ENCODE measurements at places on chromosomes 7 and 10.

GRCh38 chr7:101996131-101996691, 178.8 kb downstream of the CUX1 start:
- DNase-seq: no peak

- DNase-seq: peak; percentile 44
These were observed 50.6 kb upstream of the AGBL3 start for GRCh38 chr7:134935701-134936100.

DNA sequence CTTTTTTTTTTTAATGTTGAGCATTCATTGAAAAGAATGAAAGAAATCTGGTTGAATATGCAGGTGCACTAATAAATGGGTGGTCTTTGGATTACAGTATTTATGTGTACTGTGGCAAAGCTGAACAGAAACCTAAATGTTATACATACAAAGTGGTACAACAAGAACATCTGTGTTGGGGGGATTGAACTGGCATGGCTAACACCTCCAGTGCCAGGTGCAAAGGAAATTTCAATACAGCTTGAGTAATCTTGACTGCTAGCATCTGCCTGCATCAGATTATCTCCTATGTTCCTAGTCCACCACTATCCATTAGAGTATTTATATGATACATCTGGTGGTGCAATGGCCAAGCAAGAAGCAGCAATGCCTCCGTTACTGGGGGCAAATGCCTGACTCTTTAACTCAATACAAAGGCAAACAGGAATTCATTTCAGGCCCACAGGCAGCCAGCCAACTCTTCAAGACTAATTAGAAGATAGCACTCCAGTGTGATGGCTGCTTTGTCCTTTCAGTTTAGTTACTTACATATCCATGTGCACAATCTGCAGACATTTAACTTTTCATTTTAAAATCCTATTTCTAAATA, 220.5 kb upstream of the ETV1 start:
- no peak for DNase-seq

GRCh38 chr7:14242175-14242574, 252.7 kb upstream of the ETV1 start:
- no peak for DNase-seq

- no peak for DNase-seq
These were observed 19.1 kb downstream of the DPYSL4 start for GRCh38 chr10:132205650-132206376.

DNA sequence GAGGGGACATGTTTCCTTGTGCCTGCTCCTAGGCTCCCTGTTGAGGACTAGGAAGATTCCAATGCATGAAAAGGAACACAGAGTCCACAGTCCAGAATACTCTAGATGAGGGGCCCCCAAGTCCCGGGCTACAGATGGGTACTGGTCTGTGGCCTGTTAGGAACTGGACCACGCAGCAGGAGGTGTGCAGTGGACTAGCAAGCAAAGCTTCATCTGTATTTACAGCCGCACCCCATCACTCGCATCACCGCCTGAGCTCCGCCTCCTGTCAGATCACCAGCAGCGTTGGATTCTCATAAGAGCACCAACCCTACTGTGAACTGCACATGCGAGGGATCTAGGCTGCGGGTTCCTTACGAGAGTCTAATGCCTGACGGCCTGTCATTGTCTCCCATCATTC, 233.0 kb upstream of the MKLN1 start:
- no peak for DNase-seq

- no peak for DNase-seq
These were observed 69.9 kb upstream of the MRLN start for GRCh38 chr10:59823111-59823510.

GRCh38 chr7:50687575-50688225, 95.0 kb downstream of the GRB10 start:
- DNase-seq: no peak

DNA sequence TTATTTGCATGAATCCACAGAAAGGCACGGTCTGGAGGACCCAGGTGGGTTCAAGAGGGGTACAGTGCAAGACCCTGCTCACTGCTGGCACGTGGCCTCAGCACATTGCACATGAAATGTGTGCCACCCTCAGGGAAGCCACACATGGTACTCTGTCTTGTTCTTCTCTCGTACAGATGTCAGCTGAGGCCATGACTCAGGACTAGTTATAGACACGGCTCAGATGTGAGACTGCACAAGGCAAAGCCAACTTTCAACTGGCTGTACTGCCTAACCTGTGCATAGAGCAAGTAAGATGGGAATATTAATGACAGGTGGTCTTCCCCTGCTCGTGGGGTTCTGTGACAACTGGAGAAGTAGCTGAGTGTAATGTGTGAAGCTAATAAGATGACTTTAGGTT, 249.4 kb upstream of the CTBP2 start:
- no peak for DNase-seq

- no peak for DNase-seq
These were observed 757 bp upstream of the GRID1 start for GRCh38 chr10:86367152-86367951.

DNA sequence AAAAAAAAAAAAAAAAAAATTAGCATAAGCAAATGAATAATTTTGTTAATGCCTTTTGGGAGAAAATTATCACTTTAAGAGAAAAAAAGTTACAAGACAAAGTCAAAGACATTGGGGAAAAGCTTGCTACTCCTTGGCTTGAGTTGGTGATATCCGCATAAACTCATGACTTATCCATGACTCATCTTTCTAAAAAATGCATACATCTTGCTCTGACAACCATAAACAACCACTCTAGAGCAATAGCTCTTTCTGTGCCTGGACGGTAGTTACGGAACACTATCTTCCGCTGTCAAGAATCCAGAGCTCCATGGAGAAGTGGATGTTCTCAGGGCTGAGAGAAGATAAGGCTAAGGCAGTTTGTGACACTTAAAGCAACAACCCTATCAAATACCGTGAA, 281.1 kb upstream of the PFKP start:
- no peak for DNase-seq

DNA sequence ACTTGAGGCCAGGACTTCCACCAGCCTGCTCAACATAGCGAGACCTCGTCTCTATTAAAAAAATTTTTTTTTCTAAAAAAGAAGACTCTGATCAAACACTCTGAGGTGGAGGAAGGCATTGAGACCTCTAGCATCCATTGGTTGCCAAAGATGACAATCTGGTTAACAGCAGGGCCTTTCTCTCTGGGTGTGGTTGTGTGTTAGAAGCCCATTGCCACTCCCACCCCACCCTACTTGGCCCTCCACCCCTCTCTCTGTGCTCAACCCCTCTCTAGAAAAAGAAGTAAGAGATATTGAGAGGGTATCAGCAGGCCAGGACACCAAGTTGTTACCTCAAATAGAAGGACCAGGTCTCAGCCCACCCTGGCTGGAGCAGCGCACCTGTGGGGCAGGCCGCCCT, 57.4 kb upstream of the MXI1 start:
- DNase-seq: no peak
